ENCODE measurements at places on chromosomes 7 and 10. TPM values are rescaled to one million over a fixed set of nuclear protein-coding genes. Genes with fewer than 3 reads are reported as not detected.

DNA sequence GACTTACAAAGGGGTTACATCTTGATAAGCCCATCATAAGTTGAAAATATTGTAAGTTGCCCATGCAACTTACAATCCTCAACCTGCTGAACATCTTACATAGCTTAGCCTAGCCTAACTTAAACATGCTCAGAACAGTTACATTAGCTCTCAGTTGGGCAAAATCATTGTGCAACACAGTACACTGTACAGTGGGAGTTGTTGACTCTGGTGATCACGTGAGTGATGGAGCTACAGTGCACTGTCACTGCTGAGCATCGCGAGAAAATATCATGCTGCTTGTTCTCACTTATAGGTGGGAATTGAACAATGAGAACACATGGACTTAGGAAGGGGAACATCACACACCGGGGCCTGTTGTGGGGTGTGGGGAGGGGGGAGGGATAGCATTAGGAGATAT lies 214.9 kb upstream of the ZMIZ1 start:
- H3K27ac ChIP-seq = no peak overlapping the region
- no peaks in the 10 kb centered on the region for H3K36me3 ChIP-seq
- H3K27me3 ChIP-seq = no peaks in the 10 kb centered on the region
- no peak overlapping the region for H3K4me3 ChIP-seq

- H3K4me3 ChIP-seq = no peak overlapping the region
- H3K4me1 ChIP-seq = no peaks in the 10 kb centered on the region
- no peaks in the 10 kb centered on the region for H3K36me3 ChIP-seq
- no peaks in the 10 kb centered on the region for H3K27me3 ChIP-seq
- H3K27ac ChIP-seq = no peak overlapping the region
- no peak for DNase-seq
Measured at GRCh38 chr7:141461924-141462323, 89.3 kb upstream of the AGK start.

- DNase-seq = no peak
- H3K4me3 ChIP-seq = no peak overlapping the region
- H3K4me1 ChIP-seq = no peaks in the 10 kb centered on the region
- H3K27ac ChIP-seq = no peak overlapping the region
Measured at GRCh38 chr7:117338020-117338419, 15.2 kb upstream of the WNT2 start.

The ZMIZ2 gene
- total RNA-seq = 6.8 TPM

GRCh38 chr10:132840698-132841614 lies 55.0 kb upstream of the NKX6-2 start:
- DNase-seq = peak; percentile 33
- H3K4me3 ChIP-seq = no peak overlapping the region
- no peaks in the 10 kb centered on the region for H3K4me1 ChIP-seq
- peaks cover 10% of the 10 kb centered on the region for H3K27me3 ChIP-seq

The KIF20B gene
- total RNA-seq = 40.1 TPM

The ZNF804B gene
- not detected for total RNA-seq

The TRPV5 gene
- not detected for total RNA-seq

The PNLIPRP2 gene
- not detected for total RNA-seq

DNA sequence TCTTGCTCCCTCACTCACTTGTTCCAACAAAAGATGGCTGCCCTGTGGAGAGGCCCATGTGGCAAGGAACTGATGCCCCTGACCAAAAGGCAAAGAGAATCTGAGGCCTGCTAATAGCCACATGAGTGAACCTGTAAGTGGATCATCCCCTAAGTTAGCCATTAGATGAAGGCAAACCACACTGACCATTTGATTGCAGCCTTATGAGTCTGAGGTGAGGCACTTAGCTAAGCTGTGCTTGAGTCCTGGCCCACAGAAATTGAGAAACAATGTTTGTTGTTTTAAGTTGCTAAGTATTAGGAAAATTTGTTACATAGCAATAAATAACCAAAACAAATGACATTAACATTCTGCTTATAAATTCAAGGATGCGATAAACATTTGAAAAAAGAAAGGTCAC lies 100.1 kb upstream of the BET1 start:
- no peaks in the 10 kb centered on the region for H3K36me3 ChIP-seq
- H3K27ac ChIP-seq = no peak overlapping the region
- H3K4me1 ChIP-seq = no peaks in the 10 kb centered on the region
- H3K4me3 ChIP-seq = no peak overlapping the region
- no peak for DNase-seq

DNA sequence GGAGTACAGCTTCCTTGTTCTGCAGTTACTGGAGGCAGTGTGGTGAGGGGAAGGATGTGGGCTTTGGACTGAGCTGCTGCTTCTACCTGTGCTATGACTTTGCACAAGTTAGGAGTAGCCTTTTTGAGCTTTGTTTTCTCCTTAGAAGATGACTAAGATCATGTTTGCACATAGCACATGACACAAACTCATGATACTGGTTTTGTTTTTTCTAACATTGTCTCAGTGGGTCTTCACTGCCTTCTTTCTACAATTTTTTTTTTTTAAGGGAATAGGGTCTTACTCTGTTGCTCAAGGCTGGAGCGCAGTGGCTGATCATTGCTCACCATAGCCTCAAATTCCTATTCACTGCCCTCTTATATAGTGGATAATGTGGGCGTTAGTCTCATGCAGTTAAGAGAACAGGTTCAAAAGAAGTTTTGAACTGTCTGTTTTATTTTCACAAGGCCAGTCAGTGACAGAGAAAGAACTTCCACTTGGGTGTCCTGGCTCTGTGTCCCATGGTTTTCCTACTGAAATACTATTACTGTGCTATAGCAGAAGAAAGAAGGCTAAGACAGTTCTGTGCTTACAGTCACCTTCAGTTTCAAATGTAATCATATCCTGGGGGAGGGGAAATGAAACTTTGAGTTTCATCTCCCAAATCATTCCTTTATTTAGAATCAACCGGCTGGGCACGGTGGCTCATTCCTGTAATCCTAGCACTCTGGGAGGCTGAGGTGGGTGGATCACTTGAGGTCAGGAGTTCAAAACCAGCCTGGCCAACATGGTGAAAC lies 72.0 kb downstream of the KAT6B start:
- H3K4me1 ChIP-seq = peaks cover 9% of the 10 kb centered on the region
- no peaks in the 10 kb centered on the region for H3K36me3 ChIP-seq
- no peaks in the 10 kb centered on the region for H3K27me3 ChIP-seq
- no peak for DNase-seq
- no peak overlapping the region for H3K4me3 ChIP-seq
- no peak overlapping the region for H3K27ac ChIP-seq

DNA sequence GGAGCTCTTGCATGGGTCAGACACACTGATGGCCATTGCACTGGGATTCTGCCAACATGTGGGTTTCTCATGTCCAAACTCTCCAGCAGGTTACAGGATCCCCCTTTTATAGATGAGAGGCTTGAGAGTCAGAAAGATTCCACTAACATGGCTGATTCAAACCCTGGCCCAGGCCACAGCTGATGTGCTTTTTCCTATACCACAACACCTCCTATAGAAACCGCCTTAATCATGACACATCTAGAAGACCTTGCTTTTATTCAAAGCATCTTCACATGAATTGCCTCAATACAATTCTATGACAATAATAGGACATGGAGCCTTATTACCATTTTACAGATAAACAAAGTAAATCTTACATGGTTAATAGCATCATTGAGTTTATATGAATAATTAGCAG lies 188.6 kb downstream of the DPY19L1 start:
- no peak for DNase-seq
- H3K27me3 ChIP-seq = no peaks in the 10 kb centered on the region
- no peak overlapping the region for H3K27ac ChIP-seq
- peaks cover 9% of the 10 kb centered on the region for H3K4me1 ChIP-seq

The LBX1 gene
- not detected for total RNA-seq

- peaks cover 29% of the 10 kb centered on the region for H3K4me1 ChIP-seq
- no peak overlapping the region for H3K4me3 ChIP-seq
- H3K27me3 ChIP-seq = no peaks in the 10 kb centered on the region
- peak overlapping the region; percentile 50 for H3K27ac ChIP-seq
Measured at GRCh38 chr10:50497758-50498157, 126.0 kb downstream of the SGMS1 start.

GRCh38 chr10:29314726-29315125 lies 25.9 kb downstream of the LYZL1 start:
- H3K27me3 ChIP-seq = no peaks in the 10 kb centered on the region
- H3K4me3 ChIP-seq = no peak overlapping the region
- no peak overlapping the region for H3K27ac ChIP-seq
- H3K36me3 ChIP-seq = no peaks in the 10 kb centered on the region
- H3K4me1 ChIP-seq = peaks cover 40% of the 10 kb centered on the region
- no peak for DNase-seq

DNA sequence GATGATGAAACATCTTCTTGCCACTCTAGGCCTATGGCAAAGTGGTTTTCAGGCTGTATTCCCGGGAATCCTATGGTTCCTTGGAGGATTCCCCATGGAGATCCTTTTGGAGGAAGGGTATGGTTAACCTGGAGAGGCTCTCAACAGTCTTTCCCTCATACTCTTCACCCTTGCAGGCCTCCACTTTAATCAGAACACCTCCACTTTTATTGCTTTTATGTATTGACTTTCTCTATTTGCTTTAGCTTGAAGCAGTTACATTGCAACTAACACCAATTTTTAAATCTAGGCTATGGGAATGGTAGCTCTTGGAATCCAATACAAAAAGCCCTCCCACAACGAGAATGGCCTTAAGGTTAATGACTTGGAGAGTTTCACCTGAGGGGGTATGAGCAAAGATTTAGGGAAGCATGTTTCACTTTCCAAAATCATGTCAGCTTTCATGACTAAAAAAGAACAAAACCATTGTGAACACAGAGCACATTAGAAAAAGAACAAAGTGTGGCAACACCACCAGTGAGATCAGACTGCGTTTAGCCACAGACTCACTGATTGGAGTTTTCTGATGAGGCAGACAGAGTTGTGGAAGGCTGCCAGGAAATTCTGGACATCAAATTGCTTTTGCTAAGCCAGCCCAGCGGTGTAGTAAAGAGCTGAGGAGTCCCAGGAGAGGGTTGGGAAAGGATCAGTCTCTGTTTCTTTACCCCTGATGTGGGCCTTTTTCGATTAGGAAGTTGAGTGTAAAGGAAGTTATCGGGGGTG lies 130.4 kb upstream of the BMPER start:
- H3K27ac ChIP-seq = no peak overlapping the region
- H3K36me3 ChIP-seq = no peaks in the 10 kb centered on the region
- DNase-seq = no peak

- peaks cover 7% of the 10 kb centered on the region for H3K4me1 ChIP-seq
- H3K4me3 ChIP-seq = no peak overlapping the region
- H3K27ac ChIP-seq = no peak overlapping the region
- no peaks in the 10 kb centered on the region for H3K27me3 ChIP-seq
- no peak for DNase-seq
- no peaks in the 10 kb centered on the region for H3K36me3 ChIP-seq
Measured at GRCh38 chr10:89646889-89647657, 2.0 kb upstream of the PANK1 start.

GRCh38 chr7:13153266-13153665 lies 465.8 kb downstream of the ARL4A start:
- no peak overlapping the region for H3K27ac ChIP-seq
- H3K4me1 ChIP-seq = no peaks in the 10 kb centered on the region
- no peaks in the 10 kb centered on the region for H3K27me3 ChIP-seq
- H3K4me3 ChIP-seq = no peak overlapping the region

GRCh38 chr10:51117053-51117660 lies 42.9 kb downstream of the PRKG1 start:
- no peaks in the 10 kb centered on the region for H3K4me1 ChIP-seq
- no peak overlapping the region for H3K4me3 ChIP-seq
- H3K36me3 ChIP-seq = no peaks in the 10 kb centered on the region
- H3K27ac ChIP-seq = no peak overlapping the region
- no peaks in the 10 kb centered on the region for H3K27me3 ChIP-seq

- no peak overlapping the region for H3K4me3 ChIP-seq
- DNase-seq = no peak
- no peaks in the 10 kb centered on the region for H3K36me3 ChIP-seq
Measured at GRCh38 chr7:85104432-85105205, 82.2 kb downstream of the SEMA3D start.

DNA sequence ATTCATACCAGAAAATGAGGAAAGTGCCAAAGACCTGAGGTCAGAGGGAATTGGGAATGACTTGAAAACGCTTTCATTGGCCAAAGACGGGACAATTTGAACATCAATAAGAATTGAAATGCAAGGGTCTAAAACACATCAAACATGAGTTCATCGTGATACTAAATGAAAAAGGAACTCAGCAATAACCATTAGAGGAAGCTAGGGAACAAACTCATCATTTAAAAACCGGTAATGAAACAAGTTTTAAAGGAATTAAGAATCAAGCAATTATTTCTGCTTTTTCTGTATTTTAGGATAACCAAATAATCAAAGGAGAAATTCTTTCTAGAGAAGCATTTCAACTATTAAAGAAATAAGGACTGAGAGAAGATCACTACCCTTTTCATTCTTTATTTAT lies 303.1 kb downstream of the ARHGAP12 start:
- H3K27ac ChIP-seq = no peak overlapping the region
- no peaks in the 10 kb centered on the region for H3K36me3 ChIP-seq
- DNase-seq = no peak
- H3K4me3 ChIP-seq = no peak overlapping the region
- no peaks in the 10 kb centered on the region for H3K27me3 ChIP-seq

- no peak overlapping the region for H3K27ac ChIP-seq
- peaks cover 24% of the 10 kb centered on the region for H3K36me3 ChIP-seq
- H3K27me3 ChIP-seq = no peaks in the 10 kb centered on the region
- no peak overlapping the region for H3K4me3 ChIP-seq
Measured at GRCh38 chr7:151371266-151371665, 29.7 kb downstream of the NUB1 start.

- H3K27me3 ChIP-seq = no peaks in the 10 kb centered on the region
- H3K4me1 ChIP-seq = no peaks in the 10 kb centered on the region
- H3K4me3 ChIP-seq = no peak overlapping the region
- H3K27ac ChIP-seq = no peak overlapping the region
- no peak for DNase-seq
Measured at GRCh38 chr7:158399762-158400161, 187.9 kb downstream of the PTPRN2 start.

- no peaks in the 10 kb centered on the region for H3K27me3 ChIP-seq
- no peak for DNase-seq
Measured at GRCh38 chr7:44565795-44566559, 7.7 kb downstream of the DDX56 start.

GRCh38 chr7:7109934-7110333 lies 72.4 kb upstream of the C1GALT1 start:
- no peak for DNase-seq
- H3K36me3 ChIP-seq = no peaks in the 10 kb centered on the region
- H3K4me3 ChIP-seq = no peak overlapping the region
- no peaks in the 10 kb centered on the region for H3K27me3 ChIP-seq

- no peaks in the 10 kb centered on the region for H3K36me3 ChIP-seq
- DNase-seq = no peak
- no peak overlapping the region for H3K27ac ChIP-seq
- H3K4me3 ChIP-seq = no peak overlapping the region
- H3K4me1 ChIP-seq = no peaks in the 10 kb centered on the region
Measured at GRCh38 chr10:118139321-118139720, 92.6 kb upstream of the RAB11FIP2 start.

DNA sequence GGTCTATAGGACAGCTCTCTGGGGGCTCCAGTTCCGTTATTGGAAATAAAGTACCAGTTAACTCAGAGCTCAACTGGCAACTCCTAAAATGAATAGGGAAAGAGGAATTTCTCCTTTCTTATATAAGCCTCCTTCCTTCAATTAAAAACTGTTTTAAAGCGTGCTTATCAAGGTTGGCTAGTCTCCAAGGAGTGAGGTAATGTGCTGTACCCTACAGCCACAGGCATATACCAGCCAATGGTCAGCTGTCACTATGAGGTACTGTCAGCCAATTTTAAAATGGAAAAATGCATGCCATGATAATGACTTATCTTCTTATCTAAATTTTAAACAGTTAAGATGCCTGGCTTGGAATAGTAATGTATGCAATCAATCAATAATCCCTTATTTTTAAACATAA lies 76.2 kb downstream of the PLCE1 start:
- no peak overlapping the region for H3K4me3 ChIP-seq
- H3K27me3 ChIP-seq = no peaks in the 10 kb centered on the region
- no peaks in the 10 kb centered on the region for H3K36me3 ChIP-seq
- no peak overlapping the region for H3K27ac ChIP-seq

Measured in SJSA1 (cell line).